ENCODE measurements at places on chromosomes 1 and 21.

- DNase-seq, result no peak
Measured at GRCh38 chr1:44147582-44147981, 6.2 kb upstream of the KLF18 start.

GRCh38 chr1:44743211-44743610, 3.6 kb downstream of the KIF2C start:
- no peak for DNase-seq

DNA sequence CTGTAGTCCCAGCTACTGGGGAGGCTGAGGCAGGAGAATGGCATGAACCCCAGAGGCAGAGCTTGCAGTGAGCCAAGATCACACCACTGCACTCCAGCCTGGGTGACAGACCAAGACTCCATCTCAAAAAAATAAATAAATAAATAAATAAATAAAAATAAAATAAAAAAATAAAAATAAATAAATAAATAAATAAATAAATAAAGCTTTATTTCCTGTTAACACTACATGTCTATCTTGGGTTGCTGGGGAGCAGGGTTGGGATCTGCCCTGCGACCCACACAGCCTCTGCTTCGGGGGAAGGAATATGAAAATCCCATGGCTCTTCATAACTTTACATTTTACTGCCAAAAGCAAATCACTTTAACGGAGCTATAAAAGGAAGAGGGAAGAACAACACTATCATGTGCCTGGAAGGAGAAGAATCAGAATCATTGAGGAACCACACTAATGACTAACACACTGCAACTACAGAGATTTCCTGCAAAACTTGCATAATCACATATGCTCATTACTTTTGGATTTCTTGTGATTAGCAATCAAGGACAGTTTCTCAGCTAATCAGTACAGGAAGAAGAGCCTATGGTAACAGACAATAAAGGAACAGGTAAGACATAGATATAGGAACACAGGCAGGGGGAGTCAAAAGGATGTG, 72.8 kb upstream of the CD55 start:
- DNase-seq, result no peak

DNA sequence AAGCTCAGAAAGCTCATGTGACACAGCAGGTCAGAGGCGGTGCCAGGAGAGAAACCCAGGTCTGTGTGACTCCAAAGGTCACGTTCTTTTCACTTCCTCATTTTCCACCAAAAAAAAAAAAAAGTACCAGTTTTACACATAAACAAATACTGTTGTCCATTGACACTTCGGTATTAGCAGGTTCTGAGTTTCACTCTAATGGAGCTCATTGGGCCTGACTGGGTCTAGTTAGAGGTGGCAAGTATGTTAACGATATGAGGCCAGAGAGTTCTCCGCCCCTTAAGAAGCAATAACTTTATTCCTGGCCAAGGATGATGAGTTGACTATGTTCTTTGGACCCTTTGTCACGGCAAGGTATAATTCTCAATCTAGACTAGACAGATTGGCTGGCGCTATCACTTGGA, 30.0 kb upstream of the SDE2 start:
- DNase-seq, result peak; percentile 19

- no peak for DNase-seq
Measured at GRCh38 chr1:33439662-33440061, 8.8 kb upstream of the PHC2 start.

GRCh38 chr1:12532405-12533315, 85.3 kb downstream of the DHRS3 start:
- DNase-seq, result no peak

- DNase-seq, result no peak
Measured at GRCh38 chr1:222306011-222306410, 241.9 kb downstream of the HHIPL2 start.

GRCh38 chr21:17491716-17492414, 21.0 kb upstream of the CXADR start:
- no peak for DNase-seq

DNA sequence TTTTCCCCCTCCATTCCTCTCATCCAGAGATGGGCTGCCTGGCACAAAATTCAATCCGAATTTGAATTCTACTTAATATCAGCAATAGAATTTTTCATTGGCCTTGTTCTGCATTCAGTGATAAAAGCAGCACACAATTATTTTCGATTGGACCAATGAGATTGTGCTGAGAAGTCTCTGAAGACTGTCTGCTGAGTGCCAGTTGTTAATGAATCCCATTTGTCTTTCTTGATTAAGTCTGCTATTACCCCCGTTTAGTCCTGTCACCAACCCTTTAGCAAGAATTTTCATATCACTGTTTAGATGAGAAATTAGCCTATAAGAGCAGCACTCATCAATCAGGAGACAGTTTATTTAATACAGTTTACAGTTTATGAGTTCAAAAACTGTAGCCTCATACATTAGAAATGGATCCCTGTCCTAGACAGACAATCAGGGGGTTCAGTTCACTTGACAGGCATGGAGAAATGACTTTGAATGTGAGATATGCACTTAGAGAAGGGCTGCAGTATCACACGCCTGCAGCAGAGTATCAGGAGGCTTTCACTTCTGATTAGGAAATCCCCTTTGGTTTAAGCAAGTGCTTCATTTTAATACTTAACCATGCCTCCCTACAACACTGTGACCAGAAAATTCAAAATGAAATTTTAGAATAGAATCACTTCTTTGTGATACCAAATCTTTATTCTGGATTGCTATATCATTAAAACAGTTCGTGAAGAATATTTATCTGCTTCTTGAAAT, 304.7 kb upstream of the PTBP2 start:
- no peak for DNase-seq

DNA sequence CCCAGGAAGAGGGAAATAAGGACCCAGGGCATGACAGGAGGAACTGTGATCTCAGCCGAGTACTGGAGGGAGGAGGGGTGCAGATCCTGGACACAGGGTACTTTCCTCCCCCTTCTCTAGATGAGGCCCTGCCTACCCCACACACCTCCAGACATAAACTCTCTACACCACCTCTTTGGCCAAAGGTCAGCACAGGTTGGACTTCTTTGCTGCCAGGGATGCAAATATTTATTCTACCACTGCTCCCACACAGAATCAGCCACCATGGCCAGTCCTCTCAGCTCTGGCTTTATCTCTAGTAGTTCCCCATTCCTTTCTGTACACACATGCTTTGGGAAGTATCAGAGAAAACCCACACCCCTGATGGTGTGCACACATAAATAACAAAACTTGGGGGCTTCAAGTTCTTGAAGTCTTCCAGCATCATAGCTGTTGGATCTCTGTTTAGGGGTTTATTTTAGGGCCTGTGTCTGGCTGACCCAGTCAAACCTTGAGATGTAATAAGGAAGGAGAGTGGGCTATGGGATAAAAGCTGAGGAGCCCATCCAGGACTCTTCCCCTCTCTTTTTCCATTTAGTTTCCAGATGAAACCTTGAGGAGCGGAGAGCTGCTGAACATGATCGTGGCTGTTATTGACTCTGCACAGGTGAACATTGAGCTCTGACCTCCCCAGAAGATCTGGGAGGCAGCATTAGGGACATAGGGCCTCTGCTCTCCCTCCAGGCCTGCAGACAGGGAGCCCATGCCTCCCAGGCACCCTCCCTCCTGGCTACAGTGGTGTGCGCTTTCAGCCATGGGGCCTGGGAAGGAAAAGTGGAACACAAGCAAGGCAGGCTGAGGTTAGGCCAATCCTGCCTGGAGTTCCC, 6.7 kb upstream of the SLC27A3 start:
- DNase-seq, result no peak

GRCh38 chr1:230976825-230977747, 1.6 kb downstream of the TTC13 start:
- DNase-seq, result peak; percentile 20

- no peak for DNase-seq
Measured at GRCh38 chr1:229941831-229942230, 125.2 kb upstream of the GALNT2 start.

DNA sequence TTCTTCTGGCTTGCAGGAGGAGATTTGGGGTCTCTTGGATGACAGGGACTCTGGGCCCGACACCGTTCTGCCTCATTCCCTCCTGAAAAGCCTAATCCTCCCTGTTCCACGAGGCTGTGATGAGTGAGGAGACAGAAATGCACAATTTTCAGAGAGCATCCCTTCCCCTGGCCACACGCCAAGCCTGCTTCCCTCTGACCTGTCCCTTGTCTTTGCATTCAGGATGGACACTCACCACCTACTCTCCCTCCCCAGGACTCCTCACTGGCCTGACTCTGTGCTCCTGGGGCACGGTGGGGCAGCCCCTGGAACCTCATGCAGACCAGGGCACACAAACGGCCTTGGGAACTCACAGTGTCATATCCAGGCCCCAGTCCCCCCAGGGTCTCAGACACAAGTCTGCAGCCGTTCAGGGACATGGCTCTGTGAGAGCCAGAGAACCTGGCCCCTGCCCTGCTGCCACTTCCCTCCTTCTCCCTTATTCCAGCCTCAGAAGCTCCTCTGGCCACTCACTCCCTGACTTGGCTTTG, 3.5 kb upstream of the PRAMEF12 start:
- no peak for DNase-seq

GRCh38 chr1:46643368-46643775, 24.8 kb downstream of the ATPAF1 start:
- DNase-seq, result no peak

GRCh38 chr1:97508653-97509218, 412.1 kb downstream of the DPYD start:
- DNase-seq, result no peak

DNA sequence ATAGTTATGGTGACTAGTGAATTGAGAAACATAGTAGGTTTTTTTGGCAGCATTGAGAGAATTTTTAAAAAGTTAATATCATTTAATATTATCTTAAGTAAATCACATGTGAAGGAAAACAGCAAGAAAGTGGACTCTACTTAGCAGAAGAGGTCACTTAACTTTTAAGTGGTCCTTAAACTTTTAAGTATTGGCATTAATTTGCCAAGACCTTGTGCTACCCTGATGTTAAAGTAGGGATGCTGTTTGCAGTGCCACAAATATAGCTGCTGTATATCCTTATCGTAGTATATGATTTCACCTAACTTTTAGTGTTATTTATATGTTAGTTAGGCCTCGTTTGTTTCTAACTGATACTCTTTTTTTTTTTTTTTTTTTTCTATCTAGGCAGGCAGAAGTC, 40.2 kb downstream of the SMG7 start:
- no peak for DNase-seq

DNA sequence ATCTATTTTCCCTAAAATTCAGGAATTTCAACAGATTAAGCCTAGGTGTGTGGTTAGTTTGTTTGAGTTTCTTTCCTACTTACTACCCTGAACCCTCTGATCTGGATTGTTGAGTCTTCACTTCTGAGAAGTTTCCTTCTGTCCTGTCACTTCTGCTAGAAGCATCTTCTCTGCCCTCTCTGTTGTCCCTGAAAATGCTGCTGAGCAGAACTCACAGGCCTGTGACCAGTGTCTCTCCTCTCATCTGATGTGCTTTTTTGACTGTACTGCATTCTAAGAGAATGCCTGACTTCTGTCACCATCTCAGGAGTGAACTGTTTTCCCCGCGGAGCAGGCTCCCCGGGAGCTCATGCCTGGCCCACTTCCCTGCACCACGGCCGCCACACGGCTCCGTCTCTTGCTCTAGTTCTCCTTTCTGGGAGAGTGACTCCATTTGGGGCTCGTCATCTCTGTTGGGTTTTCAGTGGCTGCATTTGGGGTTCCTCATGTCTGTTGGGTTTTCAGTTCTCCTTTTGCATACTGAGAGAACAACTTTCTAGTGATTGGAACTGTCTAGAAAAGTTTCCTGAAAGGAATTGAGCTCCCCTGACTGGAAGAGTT, 77.9 kb downstream of the POFUT2 start:
- no peak for DNase-seq

Measured in activated naive CD8-positive, alpha-beta T cell treated with anti-CD3 and anti-CD28 coated beads, Interleukin-2, amount 50 U/mL, for 24 hours (primary cell).